Thyroid gland (tissue), 4 donors: ENCODE measurements at places on chromosomes 3 and 15.
A peak's percentile ranks its signal among the peaks of the same experiment; 100 is the strongest.

GRCh38 chr3:54192026-54192425, 69.7 kb downstream of the CACNA2D3 start:
- DNase-seq: no peak

GRCh38 chr3:8886546-8886945, 76.7 kb downstream of the RAD18 start:
- DNase-seq: no peak

DNA sequence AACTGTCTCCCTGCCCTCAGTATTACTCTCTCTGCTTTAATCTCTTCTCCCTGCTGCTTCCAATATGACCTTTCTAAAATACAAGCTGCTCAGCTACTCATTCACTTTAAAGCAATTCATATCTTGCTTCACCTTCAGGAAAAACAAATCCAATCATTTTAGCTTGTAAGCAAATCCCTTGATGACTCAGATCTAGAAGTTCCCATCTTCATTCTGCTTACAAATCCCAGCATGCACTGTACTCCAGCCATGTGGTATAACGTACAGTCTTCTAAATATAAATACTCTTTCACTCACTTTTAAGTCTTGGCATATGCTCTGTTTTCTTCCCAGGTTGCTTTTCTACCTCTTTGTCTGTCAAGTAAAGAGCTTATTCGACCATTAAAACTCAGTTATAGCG, 1009.1 kb upstream of the SEMA6D start:
- DNase-seq: no peak

DNA sequence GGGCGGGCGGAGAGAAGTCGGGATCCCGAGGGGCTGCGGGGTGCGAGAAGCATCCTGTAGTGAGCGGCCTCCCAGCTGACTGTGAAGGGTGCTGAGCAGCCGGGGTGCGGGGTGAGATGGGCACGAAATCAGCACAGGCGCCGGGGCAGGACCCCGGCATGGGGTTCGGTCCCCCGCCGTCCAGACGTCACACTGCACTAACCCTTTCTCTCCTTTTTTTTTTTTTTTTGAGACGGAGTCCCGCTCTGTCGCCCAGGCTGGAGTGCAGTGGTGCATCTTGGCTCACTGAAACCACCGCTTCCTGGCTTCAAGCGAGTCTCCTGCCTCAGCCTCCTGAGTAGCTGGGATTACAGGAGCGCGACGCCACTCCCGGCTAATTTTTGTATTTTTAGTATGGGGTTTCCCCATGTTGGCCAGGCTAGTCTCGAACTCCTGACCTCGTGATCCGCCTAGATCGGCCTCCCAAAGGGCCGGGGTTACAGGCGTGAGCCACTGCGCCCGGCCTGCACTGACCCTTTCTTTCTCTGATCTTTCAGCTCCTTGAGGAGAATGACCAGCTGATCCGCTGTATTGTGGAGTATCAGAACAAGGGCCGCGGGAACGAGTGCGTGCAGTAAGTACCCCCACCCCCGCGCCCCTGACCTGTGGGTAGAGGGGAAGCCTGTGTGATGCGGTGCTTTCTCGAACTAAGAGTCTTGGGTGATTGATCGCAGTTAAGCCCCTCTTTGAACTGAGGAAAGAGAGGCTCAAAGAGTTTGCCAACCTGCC, 513 bp downstream of the SS18L2 start:
- peak; percentile 39 for DNase-seq

- DNase-seq: no peak
Measured at GRCh38 chr3:128340198-128340903, 126.3 kb downstream of the DNAJB8 start.

DNA sequence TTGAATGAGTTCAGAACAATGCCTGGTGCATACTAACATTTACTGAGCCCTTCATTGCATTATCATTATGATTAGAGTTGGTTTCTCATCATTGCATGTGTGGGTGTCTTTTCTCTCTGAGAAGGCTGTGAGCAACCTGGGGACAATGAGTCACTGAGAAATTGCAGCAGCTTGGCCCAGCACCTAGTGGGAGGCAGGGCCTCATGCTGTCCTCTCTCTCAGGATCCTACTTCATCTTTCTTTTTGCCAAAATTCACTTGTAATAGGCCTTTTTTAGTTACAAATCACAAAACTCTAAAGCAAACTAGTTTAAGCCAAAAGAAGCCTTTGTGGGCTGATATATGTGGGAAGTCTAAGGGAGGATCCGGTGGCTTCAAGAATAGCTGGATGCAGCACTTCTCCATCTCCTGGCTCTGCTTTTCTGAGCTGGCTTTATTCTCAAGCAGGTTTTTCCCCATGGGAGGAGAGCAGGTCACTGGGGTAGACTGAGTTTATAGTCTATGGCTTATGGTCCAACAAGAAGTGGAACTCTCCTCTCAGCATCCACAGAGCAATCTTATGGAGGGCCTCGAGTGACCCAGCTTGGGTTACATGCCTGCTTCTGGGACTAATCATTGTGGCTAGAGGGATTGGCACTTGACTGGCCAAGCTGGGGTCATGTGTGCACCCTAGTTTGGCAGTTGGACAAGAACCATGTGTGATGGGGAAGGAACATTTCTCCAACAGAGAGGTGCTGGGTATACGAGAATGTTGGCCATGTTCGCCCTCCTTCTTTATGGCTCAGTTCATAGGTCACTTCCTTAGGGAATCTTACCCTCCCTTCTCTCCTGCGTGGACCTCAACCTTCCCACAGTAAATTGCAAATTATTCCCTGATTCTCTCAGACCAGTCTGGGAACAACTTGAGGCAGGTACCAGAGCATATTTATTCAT, 8.7 kb upstream of the CAMK1 start:
- no peak for DNase-seq

DNA sequence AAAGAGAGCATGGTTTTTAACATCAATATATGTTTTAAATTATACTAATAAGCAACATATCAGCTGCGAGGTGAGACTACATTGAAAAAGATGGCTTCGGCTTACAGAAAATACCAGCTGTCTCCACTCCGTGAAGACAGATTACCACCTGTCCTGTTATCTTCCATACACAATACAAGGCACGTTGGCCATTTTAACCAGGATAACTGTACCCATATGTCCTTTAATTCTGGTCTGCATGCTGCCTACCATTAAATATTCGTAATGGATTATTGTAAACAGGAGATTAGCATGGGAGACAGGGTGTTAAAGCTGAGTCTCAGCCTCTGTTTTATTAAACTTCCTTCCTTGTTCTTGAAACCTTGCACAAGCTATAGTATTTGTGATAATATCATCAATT, 855.5 kb downstream of the ROBO1 start:
- DNase-seq: no peak

- DNase-seq: no peak
Measured at GRCh38 chr15:42138968-42139386, 17.5 kb downstream of the PLA2G4F start.

DNA sequence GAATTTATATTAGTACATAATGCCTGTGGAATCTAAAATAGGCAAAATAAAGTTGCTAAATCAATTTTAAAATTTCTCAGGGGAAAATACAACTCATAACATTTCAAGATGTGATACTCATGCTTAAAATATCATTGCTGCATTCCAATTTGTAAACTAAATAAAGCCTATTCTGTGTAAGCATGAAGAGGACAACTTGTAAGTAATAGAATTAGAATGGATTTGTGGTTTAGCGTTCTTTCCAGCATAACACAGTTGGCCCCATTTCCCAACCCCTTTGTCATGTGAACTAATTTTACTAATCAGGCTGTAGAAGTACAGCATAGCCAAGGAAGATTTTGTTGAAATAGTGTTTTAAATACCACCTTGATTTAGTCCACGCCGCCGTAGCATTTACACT, 437.2 kb downstream of the SI start:
- DNase-seq: no peak

GRCh38 chr15:81749716-81750375, 296.0 kb downstream of the MEX3B start:
- DNase-seq: no peak

DNA sequence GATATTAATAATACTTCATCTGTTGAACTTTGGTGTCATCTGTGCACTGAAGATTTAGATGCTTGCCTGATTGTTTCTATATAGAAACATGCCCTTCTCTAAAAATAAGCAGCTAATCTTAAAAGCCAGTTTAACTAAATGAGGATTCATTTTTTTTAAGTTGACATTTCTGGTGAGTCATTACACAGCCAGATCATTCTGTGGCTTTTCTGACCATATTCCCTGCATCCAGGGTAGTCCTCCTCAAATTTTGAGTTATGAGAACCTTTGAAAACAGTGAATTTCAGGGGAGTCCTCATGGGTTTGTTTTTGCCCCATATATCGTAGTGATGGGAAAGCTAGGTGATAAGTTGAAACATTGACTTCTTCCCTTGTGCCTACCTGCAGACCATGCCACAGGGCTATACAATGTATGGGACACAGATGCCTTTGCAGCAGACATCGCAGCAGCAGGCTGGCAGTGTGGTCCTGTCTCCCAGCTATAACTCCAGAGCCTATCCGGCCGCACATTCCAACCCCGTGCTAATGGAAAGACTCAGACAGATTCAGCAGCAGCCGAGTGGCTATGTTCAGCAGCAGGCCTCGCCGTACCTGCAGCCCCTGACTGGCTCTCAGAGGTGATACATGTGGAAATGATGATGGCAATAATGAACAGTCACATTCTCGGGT, 26.5 kb upstream of the P2RY12 start:
- no peak for DNase-seq

DNA sequence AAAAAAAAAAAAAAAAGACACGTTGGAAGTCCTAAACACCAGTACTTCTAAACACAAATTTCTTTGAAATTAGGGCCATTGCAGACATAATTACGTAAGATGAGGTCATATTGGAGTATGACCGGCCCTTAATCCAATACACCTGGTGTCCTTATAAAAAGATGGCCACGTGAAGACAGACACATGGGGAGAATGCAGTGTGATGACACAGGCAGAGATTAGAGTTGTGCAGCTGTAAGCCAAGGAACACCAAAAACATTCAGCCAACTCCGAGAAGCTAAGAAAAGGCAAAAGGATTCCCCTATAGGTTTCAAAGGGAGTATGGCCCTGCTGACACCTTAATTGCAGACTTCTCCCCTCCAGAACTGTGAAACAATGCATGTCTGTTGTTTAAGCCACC, 379.0 kb upstream of the PDZRN3 start:
- no peak for DNase-seq

DNA sequence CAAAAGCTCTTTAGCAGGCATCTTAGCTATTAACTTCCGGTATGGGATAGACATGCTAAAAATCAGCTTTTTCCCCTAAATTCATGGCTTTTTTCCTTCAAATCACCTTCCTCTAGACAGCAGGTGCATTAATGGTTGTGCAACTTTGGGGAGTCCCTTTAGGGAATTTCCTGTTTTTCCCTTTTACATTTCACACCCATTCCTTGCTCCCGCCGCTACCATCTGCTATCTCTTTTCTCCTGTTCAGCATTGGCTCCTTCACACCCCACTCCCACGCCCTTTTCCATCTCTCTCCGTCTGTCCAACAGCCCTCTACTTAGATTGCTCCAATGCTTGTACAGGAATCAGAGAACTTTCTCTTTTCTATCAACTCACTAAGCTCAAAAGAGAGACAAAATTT, 43.4 kb downstream of the FEZF2 start:
- no peak for DNase-seq

DNA sequence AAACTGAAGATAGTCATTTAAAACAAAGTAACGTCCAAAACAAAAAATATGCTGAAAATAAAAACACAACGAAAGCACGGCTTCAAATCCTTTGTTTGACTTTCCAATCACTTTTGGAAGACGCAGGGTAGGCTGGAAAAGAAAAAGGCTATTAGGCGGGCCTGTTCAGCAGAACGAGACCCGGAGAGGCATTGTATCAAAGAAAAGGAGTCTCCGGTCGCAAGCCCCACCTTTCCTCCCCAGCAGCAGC, 691 bp downstream of the SENP7 start:
- no peak for DNase-seq

- no peak for DNase-seq
Measured at GRCh38 chr15:85702321-85703101, 92.2 kb downstream of the KLHL25 start.

DNA sequence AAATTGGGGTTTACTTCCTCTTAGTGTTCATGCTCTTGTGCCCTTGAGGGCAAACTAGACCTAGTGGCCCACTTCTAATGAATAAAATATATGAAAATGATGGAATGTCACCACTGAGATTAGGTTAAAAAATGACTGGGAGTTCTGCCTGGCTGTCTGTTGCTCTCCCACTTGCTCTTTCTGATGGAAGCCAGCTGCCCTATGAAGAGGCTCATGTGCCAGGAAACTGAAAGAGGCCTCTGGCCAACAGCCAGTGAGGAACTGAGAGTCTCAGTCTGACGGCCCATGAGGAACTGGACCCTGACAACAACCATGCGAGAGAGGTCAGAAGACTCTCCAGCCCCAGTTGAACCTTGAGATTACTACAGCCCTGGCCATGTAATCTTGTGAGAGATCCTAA, 107.1 kb upstream of the FHIT start:
- peak; percentile 91 for DNase-seq

- DNase-seq: no peak
Measured at GRCh38 chr15:63340878-63341277, 40.8 kb downstream of the CA12 start.

DNA sequence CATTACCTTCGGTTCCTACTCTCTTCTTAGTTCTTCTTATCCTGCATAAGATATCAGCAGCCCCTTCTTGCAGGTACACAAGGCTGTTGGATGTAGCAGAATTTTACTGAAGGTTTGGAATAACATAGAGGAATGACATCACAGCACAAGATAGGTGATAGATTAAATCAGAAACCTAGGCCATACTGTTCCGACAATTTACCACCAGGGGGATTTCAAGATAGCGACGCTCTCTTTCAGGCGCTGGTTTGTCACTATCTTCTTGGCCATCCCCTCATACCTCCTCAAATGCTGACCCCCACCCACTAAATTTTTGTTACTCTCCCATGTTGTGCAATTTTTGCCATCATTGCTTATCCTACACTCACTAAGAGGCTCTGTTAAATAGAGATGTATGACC, 3.5 kb downstream of the SIDT1 start:
- no peak for DNase-seq

GRCh38 chr15:21269121-21269520, 171.2 kb downstream of the POTEB3 start:
- DNase-seq: no peak

- DNase-seq: no peak
Measured at GRCh38 chr3:25586167-25586505, 78.6 kb downstream of the TOP2B start.

- no peak for DNase-seq
Measured at GRCh38 chr3:59654480-59655417, 604.9 kb upstream of the CFAP20DC start.

DNA sequence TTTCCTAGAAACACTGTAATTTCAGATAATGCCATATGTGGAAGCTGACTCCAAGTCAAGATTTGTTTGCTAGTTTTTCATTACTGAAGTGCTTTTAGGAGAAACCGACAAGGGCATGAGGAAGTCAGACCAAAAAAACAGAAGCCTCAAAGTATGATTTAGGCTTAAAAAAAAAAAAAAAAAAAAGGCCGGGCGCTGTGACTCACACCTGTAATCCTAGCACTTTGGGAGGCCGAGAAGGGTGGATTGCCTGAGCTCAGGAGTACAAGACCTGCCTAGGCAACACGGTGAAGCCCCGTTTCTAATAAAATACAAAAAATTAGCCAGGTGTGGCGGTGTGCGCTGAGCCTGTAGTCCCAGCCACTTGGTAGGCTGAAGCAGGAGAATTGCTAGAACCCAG, 11.6 kb downstream of the RPL15 start:
- peak; percentile 75 for DNase-seq
